NCI-H524 treated with DMSO at 0.1 percent for 48 hours (cell line): ENCODE measurements at places on chromosomes 11 and 22.

DNA sequence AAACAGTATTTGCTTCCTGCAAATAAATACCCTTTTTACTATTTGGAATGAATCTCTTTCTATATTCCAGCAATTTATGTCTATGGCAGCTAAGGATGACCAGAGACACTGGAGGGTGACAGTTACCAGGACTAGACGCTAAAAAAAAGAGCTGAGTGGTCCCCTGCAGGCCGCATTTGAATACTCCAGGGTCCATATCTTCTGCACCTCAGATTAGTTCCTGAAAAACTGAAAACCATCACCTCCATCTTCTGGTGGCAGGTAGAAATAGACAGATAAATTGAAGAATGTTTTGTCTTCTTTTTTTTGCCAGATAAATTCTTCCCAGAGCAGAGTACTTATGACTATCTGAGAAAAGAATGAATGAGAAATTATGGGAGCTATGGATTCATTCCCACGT, 145.6 kb downstream of the CSNK2A3 start:
- DNase-seq = no peak

DNA sequence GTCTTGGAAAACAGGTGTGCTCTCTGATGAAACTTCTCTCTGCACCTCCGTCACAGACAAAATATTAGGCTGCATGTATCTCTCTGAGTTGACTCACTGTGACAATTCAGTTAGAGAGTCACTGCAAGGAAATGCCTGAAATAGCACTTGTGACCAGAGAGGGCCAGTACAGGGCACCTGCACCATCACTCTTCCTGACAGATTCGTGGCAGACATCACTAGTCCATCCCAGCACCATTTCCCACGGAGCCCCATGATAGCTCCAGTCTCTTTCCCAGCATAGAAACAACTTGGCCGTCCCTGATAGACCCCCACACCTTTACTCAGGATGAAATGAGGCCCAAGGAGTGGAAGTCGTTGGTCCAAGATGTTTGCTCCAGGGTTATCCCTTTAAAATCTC, 73.3 kb upstream of the ISX start:
- no peak for DNase-seq

DNA sequence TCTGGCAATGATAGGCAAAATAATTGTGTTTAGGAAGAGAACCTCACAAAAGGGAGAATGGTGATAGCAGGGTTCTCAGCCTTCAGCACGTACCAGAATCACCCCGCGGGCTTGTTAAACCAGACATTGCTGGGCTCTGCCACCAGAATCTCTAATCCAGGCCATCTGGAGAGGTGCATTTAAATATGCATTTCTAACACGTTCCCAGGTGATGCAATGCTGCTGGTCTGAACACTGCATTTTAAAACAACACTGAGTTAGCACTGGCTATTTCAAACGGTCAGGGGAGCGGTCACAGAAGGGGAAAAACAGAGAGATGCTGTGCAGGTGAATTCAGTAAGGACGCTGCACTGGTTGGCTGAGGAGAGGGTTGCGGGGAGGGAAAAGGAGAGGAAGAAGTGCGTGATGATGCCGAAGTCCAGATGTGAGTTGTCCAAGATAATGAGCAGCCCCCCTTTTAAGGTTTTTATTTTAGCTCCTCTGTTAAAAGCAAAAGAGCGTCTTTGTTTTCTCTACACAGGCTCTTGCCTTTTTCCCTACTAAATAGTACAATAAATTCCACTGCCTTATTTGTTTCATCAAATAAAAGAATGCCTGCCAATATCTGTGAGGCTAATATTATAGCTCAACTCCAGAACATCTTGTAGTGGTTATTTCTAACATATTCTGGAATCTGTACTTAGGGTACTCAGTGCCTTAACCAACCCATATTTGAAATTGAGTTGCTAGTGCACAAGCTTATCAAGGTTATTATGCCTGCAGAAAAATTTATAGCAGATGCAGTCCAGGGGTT, 109.6 kb upstream of the POU2AF2 start:
- no peak for DNase-seq

DNA sequence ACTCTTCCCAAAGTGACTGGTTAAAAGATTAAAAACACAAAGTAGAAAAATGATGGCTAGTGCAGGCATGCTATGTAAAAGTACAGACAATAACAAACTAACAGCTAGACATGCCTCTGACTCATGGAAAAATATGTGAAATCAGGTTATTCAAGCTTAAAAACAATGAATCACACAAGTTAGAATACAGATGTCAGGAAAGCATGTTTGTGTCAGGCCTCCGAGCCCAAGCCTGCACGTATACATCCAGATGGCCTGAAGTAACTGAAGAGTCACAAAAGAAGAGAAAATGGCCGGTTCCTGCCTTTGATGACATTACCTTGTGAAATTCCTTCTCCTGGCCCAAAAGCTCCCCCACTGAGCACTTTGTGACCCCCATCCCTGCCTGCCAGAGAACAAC, 110.1 kb downstream of the NOX4 start:
- DNase-seq = no peak

DNA sequence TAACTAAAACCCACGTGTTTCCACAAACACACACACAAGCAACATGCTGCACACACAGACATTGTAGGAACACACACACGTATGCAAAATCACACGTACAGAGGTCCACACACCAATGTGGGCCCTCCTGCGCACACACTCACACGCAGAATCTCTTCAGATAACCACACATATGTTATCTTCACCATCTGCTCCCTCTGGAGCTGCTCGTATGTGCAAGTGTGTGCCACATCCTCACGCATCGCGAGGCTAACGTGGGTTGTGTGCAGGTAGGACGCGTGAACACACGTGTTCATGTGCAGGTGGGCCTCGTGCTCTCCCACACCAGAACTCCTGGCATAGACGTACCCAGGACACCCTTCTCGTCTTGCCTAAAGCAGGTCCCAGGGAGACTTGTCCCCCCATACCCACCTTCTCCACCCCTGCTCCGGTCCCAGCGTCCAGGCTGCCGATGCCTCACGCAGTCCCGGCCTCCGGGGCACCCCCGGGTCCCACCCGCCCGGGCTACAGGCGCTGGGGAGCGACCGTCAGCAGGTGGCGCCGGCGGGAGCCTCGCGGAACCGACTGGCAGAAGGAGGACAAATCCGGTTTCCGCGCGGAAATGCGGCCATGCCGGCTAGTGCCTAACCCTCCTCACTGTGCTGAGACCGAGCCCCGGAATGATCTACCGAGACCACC, 10.3 kb upstream of the IGSF9B start:
- no peak for DNase-seq
